Smooth muscle cell of the coronary artery (primary cell): ENCODE measurements at places on chromosomes 2 and 18. TPM values are rescaled to one million over a fixed set of nuclear protein-coding genes. Genes with fewer than 3 reads are reported as not detected.

STPG4 gene
- total RNA-seq, result 0.23 TPM in 2 replicates

MARCO gene
- total RNA-seq, result not detected in 2 replicates

AKAIN1 gene
- not detected in 2 replicates for total RNA-seq

ASB18 gene
- not detected in 2 replicates for total RNA-seq

CD8B2 gene
- total RNA-seq, result 0.23 TPM in 1 of 2 replicates, not detected in the other

DTNA gene
- total RNA-seq, result 4.7 and 39.8 TPM in 2 replicates

PLCL1 gene
- 2.5 and 15.6 TPM in 2 replicates for total RNA-seq

CACNB4 gene
- 0.15 and 10.5 TPM in 2 replicates for total RNA-seq

TFCP2L1 gene
- not detected in 2 replicates for total RNA-seq

REG3G gene
- not detected in 2 replicates for total RNA-seq

AMER3 gene
- not detected in 2 replicates for total RNA-seq

ACTG2 gene
- total RNA-seq, result 0.35 and 0.60 TPM in 2 replicates

KIAA2012 gene
- under 0.01 TPM in 1 of 2 replicates, not detected in the other for total RNA-seq

ST8SIA5 gene
- total RNA-seq, result under 0.01 TPM in 1 of 2 replicates, not detected in the other

UGT1A3 gene
- total RNA-seq, result not detected in 2 replicates

REG1B gene
- not detected in 2 replicates for total RNA-seq

NEB gene
- total RNA-seq, result 0.08 and 0.94 TPM in 2 replicates
